ENCODE measurements at places on chromosomes 1 and 21. TPM values are rescaled to one million over a fixed set of nuclear protein-coding genes. Genes with fewer than 3 reads are reported as not detected.

C1orf141 gene
- total RNA-seq, result not detected

DCLRE1B gene
- total RNA-seq, result 7.4 TPM

NPPB gene
- 45.3 TPM for total RNA-seq

KCNN3 gene
- 0.67 TPM for total RNA-seq

SLC9C2 gene
- not detected for total RNA-seq

MPZL1 gene
- 111 TPM for total RNA-seq

KCNA2 gene
- total RNA-seq, result 0.57 TPM

RNU1-1 gene
- 3,596 TPM for total RNA-seq

OR2T35 gene
- not detected for total RNA-seq

CA6 gene
- not detected for total RNA-seq

OR2T11 gene
- not detected for total RNA-seq

GPR52 gene
- total RNA-seq, result 1.1 TPM

SYT2 gene
- 3.9 TPM for total RNA-seq

HPDL gene
- total RNA-seq, result 10.1 TPM

C1QB gene
- not detected for total RNA-seq

FNDC5 gene
- 7.2 TPM for total RNA-seq

LCE2A gene
- not detected for total RNA-seq

FAM110D gene
- 0.77 TPM for total RNA-seq

SLC2A1 gene
- 49.2 TPM for total RNA-seq

OR2L2 gene
- not detected for total RNA-seq

TNFRSF18 gene
- total RNA-seq, result 0.69 TPM

KIF1B gene
- 77.6 TPM for total RNA-seq

All from endodermal cell (in vitro differentiated cells).